ENCODE measurements at places on chromosomes 16 and 17.

DNA sequence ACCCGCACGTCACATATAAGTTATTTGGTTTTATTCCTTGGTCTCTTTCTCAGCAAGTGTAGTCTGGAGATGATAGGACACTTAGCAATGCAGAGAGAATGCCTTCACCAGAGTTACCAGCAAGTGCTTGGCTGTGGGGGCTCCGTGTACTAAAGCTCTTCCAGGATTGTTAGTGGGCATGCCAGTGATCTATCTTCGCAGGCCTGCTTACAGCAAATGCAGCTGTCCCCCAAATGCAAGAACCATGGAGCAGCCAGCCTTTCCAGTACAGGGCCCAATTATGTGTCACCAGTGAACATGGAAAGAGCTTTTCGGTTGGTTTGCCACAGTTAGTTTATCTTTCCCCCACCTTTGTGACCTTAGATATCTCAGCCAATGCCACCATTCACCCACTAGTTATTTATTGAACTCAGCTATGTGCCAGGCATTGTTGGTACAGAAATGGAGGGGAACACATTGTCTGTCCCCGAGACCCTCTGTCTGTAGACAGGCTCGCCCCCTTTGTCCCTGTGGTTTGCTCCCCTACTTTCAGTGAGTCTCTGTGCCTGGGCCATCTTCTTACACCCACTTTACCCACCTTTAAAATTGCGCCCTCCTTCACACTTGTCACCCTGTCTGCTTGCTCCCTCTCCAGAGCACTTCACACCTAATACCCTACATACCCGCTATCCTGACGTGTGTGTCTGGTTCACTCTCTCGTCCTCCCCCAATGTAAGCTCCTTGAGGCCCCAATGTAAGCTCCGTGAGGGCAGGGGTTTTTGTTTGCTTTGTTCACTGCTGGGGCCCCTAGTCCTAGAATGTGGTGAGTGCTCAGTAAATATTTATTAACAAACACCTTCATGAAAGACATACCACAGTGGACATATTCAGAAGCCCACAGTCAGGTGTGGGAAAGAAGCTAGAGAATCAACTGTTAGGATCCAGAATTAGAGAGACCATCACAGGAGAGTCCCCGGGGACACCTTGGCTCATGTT lies 13.3 kb downstream of the USP10 start:
- no peak for DNase-seq

DNA sequence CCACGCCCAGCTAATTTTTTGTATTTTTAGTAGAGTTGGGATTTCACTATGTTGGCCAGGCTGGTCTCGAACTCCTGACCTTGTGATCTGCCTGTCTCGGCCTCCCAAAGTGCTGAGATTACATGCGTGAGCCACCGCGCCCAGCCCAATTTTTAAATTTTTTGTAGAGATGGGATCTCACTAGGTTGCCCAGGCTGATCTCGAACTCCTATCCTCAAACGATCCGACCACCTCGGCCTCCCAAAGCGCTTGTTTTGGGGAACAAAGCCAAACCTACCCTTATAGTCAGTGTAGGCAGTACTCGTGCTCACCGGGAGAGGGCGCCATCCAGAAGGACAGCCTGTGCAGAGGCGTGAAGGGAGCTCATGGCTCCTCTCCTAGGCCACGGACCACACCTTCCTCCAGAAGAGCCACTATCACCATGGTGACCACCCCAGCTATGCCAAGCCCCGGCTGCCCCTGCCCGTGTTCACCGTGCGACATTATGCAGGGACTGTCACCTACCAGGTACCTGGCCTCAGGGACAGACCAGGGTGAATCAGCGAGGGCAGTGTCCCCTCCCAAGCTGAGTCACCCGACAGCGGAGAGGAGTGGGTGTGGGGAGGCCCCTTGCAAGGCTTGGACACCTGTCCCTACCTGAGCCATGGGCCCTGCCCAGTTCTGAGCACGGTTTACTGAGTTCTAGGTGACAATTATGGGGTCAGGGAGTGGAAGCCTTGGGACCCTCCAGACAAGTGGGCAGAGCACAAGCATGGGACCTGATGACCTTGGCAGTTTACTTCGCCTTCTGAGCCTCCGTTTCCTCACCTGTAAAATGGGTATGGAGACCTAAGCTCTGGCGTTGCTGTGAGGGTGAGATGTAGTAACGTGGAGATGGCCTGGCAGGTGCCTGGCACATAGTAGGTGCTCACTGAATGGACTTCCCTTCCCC lies 13.7 kb downstream of the MYO15B start:
- DNase-seq: peak; percentile 68

- DNase-seq: no peak
Measured at GRCh38 chr16:11005611-11005975, 61.2 kb downstream of the CLEC16A start.

DNA sequence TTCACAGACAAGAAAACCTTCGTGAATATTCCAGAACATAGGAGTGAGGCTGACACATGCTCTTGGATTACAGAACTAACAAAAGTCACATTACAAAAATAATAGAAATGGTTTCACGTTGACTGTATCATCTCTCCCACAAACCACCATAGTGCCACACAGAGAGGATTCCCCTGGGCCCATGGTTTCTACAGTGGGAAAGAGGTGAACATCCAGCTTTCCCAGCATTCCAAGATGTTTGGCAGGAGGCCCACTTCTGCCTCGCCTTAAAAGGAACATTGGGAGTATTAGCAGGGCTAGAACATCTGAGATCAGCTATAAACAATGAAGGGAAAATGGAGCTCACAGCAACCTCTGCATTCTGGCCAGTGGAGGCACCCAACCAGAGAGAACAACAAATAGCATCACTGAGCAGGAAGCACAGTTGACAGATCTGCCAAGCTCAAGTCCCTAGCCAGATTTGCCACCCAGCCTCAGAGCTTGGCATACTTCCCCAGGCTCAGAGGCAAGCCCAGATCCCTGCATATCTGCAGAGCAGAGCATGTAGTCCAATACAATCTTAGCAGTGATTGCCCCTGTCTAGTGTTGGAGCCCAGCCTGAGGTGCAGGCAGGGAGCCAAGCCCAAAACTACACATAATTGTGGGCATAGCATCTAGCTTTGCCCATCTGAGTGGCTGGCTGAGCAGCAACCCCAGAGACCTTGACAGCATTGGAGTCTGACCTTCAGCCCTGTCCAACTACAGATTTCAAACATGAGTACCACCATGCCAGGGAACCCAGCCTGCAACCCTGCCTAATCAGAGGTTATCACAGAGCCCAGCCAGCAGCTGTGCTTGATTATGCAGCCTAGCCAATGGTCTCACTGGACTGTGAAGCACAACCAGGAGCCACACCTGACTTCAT lies 260.4 kb downstream of the CEP112 start:
- DNase-seq: no peak

DNA sequence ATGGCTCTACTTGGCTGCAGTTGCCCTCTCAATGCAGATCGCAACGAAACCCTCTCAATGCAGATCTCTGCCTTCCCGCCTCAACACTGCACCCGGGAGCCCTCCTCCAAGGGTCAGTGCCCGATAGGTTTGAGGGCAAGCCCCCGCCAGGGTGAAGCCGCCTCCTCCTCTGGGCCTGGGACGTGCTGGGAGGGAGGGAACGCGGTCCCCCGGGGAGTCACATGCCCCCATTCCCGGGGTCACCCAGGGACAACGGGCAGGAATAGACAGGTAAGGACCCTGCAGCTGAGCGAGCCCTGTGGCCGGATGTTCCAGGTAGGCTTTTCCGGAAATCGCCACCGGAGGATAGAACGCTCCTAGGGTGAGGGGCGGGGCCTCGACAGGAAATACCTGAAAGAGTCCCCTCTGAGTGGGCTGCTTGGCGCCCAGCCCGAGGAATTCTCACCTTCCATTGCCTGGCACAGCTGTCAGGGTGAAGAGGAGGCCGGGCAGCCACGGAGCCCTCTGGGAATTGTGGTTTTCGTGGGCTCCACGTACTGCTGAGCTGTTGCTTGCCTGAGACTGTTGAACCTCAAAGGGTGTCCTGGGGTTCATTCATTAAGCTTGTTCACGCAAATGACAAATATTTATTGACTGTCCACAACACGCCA lies 12.8 kb downstream of the ZNF174 start:
- no peak for DNase-seq

GRCh38 chr16:67312719-67313118 lies 13.8 kb downstream of the KCTD19 start:
- no peak for DNase-seq

DNA sequence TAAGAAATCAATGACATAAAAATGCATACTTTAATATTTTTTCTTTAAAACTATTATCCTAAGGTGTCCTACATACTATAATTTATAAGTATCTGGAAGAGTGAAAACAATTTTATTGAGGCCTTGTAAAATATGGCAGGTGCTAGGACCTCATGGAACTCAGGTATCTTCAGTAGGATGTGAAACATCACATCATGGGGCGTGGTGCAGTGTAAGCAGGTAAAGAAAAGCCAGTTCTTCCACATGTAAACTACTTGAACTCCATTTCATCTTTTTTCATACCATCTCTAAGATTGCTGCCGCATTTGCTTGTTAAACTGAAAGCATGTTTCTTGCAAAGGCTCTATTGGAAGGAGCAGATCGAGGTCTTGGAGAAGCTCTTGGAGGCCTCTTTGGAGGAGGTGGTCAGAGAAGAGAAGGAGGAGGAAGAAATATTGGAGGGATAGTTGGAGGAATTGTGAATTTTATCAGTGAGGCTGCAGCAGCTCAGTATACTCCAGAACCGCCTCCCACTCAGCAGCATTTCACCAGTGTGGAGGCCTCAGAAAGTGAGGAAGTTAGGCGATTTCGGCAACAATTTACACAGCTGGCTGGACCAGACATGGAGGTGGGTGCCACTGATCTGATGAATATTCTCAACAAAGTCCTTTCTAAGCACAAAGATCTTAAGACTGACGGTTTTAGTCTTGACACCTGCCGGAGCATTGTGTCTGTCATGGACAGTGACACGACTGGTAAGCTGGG lies at the start of gene CAPNS2:
TSS of gene CAPNS2 (plus strand) at position 253 of the 744 bp plus-strand sequence. CDS start at position 326, 73 bp downstream.
- DNase-seq: no peak

- no peak for DNase-seq
Measured at GRCh38 chr17:9860851-9861250, 35.1 kb downstream of the GLP2R start.

- DNase-seq: no peak
Measured at GRCh38 chr16:71387045-71387871, 28.7 kb downstream of the CALB2 start.

- peak; percentile 44 for DNase-seq
Measured at GRCh38 chr16:4679850-4680636, 13.3 kb upstream of the NUDT16L1 start.

DNA sequence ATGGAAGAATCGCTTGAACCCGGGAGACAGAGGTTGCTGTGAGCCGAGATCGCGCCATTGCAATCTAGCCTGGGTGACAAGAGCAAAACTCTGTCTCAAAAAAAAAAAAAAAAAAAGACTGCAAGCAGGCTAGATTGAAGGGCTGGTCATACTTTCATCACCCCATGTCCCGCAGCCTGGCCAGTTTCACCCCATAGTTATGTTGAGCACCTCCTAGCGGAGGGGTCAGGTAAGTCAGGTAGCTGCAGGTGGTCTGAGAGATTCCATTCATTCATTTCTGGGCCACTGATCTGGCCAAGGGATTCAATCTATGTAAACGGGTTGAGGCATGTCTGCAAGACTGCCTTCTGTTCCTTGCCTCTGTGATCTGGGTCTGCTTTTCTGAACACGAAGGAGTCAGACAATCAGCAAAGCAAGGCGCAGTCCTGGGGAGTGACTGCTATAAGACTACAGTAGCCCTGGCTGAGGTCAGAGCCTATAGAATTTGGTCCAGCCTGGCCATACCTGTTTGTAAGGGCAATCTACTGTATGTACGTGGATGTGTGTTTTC lies 23.6 kb upstream of the BPTF start:
- DNase-seq: no peak

DNA sequence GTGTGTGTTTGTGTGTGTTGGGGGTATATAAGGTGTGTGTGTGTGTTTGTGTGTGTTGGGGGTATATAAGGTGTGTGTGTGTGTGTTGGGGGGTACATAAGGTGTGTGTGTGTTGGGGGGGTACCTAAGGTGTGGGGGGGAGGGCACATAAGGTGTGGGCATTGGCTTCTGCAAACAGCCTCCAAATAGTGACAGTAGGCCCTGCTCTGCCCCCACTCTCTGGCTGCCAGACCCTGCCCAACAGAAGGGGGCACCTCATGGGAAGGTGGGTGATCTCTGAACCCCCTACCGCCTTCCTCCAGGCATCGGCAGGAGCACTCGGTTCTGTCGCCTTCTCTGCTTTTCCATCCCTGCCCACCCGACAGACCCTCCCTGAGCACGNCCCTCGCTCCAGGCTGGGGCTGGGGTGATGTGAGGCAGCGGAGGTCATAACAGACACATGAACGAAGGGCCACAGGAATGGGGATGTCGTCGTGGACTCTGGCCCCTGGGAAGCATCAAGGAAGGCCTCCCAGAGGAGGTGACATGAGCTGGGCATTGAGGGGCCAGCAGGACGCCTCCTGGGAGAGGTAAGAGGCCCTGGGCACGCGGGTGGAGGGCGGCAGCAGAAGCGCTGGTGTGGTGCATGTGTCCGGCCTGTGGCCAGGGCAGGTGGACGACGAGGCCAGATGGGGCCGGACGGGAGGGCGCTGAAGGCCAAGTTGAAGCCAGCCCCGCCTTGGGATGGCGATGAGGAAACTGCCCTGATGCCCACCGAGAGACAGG lies 136.6 kb upstream of the RPH3AL start:
- no peak for DNase-seq

DNA sequence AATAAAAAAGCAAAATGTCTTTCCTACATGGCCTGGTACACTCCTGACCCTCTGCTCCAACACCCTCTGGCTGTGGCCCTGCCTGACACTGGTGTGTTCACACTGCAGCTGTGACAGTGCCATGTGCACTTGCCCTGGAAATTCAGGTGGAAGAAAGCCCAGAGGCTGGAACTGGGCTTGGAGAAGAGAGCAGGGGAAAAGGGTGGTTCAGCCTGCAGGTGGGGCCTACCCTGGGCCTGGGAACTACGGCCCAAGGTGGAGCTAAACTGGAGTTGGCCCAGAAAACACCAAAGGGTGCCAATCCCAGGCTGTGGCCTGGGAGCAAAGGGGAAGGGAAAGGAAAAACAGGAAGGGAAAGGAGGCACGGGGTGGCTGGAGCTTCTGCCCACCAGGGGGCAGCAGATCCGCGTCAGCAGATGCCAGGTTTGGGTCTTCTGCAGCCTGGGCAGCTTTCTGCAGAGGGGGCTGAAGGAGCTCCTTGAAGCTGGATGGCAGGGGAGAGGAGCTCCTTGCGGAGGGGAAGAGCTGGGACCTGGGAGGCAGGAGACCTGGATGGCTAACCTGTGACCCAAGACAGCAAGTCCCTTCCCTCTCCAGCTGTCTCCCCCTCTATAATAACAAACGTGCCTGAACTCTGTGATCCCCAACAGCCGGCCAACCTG lies 15.4 kb upstream of the CTCF start:
- DNase-seq: peak; percentile 89

GRCh38 chr17:19567216-19568015 lies 33.8 kb downstream of the SLC47A1 start:
- no peak for DNase-seq

- DNase-seq: no peak
Measured at GRCh38 chr17:13475574-13476223, 126.0 kb downstream of the HS3ST3A1 start.

All from body of pancreas (tissue), 4 donors.